Anterior cingulate cortex (tissue), 58 donors: ENCODE measurements at places on chromosomes 16 and 17.

GRCh38 chr16:84022644-84023043 lies 20.0 kb downstream of the SLC38A8 start:
- no peak for DNase-seq

GRCh38 chr16:80672379-80672778 lies 131.6 kb downstream of the DYNLRB2 start:
- DNase-seq: no peak

- no peak for DNase-seq
These were observed 6.2 kb downstream of the PRCD start for GRCh38 chr17:76545918-76546555.

- no peak for DNase-seq
These were observed 47.1 kb downstream of the EPN2 start for GRCh38 chr17:19284005-19284959.

DNA sequence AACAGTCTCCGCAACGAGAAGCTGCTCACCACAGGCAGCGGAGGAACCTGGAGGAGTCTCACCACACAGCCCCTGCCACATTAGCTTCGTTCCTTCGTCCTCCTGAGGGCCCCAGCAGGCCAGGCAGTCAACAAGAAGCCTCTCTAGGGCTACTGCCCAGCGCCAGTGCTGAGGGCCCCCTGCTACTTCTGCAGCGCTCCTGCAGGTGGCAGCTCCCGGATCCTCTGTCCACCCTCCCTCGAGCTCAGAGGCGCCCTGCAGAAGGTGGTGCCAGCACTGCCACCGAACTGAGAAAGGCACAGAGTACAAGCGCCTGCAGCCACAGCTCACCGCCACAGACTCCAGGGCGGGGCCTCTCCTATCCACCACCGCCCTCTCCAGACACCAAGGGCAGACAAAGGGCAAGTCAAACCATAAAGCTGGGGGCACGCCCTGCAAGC lies 27.3 kb downstream of the KDM8 start:
- DNase-seq: no peak

- DNase-seq: no peak
These were observed 57.6 kb upstream of the KSR1 start for GRCh38 chr17:27398691-27399090.

- DNase-seq: no peak
These were observed 7.5 kb upstream of the OR1F1 start for GRCh38 chr16:3180445-3180878.

DNA sequence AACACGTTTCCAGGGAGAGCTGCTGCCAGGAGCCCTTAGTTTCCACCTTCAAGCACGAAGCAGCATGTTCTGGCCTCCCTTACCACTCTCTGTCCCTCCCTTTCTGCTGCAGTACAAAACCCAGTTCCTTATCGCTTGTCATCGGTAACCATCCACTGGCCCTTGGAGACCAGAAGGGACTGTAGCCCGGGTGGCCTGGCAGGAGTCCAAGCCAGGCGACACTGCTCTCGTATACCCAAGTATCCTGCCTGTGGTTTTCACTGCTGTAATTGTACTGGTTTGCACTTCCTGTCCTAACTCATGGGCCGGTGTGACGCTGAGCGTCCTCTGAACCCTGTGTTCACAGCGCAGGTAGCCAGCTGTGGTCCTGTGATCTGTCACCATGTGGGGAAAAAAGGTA lies 81.1 kb downstream of the MAF start:
- no peak for DNase-seq

- DNase-seq: no peak
These were observed 12.9 kb downstream of the TMEM98 start for GRCh38 chr17:32940706-32941390.

DNA sequence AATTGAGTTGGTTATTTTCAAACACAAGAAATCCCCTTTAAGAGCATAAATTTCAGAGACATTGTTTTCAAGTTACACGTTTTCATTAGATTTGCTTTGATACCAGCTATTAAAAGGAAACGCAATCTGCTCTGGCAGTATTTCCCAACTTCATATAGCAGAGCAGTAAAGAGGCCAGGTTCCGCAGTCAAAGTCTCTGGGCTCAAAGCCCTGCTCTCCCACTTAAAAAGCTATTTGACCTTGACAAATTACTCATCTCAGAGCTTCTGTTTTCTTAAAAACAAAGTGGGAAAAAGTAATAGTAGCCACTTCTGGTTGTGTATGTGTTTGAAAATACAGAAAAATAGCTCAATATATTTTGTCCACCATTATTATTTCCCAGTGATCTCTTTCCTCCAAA lies 89.7 kb upstream of the CDYL2 start:
- no peak for DNase-seq

- no peak for DNase-seq
These were observed 344.5 kb upstream of the EEF2KMT start for GRCh38 chr16:5442054-5442453.

DNA sequence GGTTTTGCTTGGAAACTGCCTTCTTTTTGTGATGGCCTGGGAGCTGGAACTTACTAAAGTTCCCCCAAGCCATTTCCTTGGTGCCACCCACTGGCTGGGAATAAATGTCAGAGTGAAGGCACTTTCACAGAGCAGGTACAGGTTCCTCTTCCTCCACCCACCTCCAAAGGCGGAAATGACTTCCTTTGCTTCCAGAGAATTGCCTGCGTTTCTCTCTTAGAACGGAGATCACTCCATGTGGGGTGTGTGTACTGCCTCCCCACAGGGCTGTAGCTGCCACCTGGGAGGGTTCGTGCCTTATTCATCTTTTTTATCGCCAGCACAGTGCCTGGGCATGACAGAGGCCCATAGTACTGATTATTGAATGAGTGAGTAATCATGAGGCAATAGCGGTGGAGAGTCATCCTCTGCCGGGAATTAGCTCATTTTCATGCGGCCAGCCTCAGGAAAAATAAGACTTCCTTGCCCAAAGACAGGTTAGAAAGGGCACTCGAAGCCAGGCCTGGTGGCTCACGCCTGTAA lies 32.2 kb upstream of the HAS3 start:
- no peak for DNase-seq

- DNase-seq: peak; percentile 7
These were observed 834 bp downstream of the FLYWCH1 start for GRCh38 chr16:2912330-2913199.

DNA sequence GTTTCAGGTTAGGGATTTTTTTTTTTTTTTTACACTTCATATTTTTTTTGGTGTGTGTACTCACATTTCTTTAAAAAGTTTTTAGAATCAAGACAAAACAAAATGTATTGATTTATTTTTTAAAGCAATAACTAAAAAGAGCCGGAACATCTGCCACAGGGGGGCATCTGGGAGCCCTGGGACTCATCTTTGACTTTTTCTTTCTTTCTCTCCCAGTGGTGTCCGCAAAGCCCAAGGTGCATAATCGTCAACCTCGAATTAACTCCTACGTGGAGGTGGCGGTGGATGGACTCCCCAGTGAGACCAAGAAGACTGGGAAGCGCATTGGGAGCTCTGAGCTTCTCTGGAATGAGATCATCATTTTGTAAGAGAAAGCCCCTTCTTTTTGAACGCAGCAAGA lies 36.3 kb downstream of the WWP2 start:
- DNase-seq: peak; percentile 9

DNA sequence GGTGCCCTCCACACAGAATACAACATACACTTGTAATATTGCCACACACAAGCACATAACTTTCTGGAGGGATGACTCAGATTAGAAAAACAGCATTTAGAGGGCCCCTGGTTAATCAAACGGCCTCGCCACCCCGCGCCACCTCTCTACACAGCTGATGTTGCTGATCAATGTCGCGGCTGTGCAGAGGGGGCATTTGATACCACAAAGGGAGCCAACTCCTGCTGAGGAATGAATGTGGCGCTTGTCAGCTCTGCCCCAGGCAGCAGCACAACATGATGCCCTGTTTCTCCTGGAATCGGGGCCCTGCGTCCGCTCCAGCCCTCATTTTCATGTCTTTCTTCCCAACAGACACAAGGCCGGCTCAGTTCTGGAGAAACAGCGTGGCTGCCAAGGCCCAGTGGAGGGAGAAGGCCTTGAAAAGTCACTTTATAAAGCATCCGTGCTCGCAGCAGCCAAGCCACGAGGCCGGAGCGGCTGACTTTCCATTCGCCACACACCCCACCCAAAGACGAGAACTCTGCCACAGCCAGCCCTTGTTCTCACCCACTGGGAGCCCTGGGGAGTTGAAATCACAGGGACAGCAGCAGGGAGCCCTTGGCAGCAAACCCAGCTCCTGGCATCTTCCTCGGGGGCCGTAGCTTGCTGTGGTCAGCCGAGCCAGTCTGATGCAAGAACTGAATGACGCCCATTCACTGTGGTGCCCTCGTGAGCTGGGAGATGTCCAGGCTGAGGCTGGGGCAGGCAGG lies 65.6 kb downstream of the XYLT1 start:
- DNase-seq: peak; percentile 91

DNA sequence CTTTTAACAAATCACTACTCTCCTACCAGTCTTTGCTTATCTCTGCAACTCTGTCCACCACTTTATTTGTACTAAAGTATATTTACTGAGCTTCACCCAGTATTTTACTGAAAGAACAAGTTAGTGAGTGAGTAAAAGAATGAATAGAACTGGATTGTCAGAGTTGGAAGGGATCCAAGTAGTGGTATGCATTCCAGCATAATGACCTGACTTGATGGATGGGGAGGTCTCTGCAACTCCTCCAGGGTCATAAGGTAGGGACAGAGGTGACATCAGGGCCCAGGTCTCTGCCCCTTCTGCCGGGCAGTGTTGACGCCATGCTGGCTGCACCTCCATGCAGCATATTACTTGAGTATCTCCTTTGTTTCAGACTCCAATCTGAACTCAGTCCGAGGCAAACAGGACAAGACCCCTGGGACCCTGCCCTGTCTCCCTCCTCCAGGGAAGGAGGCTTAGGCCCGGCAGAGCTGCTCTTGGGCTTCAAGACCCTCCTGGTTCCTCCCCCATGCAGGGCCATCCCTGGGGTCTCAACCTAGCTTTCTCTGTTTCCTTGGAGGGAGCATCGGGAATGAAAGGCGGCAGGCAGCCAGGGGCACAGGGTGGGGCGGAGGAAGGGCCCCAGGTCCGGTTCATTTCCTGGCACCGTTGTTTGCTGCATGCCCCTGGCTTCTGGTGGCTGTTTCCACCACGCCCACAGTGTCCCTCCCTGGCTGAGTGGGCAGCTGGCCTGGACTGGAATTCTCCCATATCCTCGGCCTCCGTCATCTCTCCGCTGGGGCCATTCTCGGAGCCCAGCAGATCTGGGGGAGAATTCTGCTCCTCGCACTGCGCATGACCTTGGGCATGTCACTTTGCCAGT lies 12.4 kb upstream of the ITGA3 start:
- DNase-seq: no peak

- DNase-seq: no peak
These were observed 18.7 kb upstream of the MEOX1 start for GRCh38 chr17:43680461-43680860.

GRCh38 chr17:27550974-27551505 lies 79.9 kb upstream of the LGALS9 start:
- no peak for DNase-seq

- DNase-seq: no peak
These were observed 31.7 kb upstream of the CFAP20 start for GRCh38 chr16:58160855-58161254.

DNA sequence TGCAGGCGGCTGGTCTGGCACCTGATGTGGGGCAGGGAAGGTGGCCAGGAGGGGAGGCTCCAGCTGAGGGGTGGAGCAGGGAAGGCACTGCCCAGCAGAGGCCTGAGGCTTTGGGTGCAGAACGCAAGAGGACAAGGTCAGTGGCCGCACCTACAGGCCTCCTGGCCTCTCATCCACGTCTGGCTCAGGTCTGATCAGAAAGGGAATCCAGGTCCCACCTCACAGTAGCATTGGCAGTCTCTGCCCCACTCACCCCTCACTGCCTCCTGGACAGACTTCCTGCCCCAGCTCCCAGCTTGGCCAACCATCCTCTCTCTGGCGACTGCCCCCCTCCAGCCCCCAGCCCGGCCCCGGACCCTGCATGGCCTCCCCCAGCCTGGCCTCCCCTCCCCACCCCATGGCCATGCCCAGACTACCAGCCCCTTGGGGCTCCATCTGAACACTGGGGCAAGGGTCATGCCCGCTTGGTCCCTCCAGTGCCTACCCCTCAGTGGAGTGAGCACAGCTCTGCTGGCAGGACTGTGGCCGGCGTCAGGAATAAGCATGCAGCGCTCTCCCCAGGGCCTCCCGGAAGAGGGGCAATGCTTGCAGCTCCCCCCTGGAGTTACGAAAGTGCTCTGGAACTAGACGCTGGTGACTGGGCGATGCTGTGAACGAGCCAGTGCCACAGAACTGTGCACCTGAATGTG lies 4.6 kb downstream of the UTS2R start:
- DNase-seq: no peak

DNA sequence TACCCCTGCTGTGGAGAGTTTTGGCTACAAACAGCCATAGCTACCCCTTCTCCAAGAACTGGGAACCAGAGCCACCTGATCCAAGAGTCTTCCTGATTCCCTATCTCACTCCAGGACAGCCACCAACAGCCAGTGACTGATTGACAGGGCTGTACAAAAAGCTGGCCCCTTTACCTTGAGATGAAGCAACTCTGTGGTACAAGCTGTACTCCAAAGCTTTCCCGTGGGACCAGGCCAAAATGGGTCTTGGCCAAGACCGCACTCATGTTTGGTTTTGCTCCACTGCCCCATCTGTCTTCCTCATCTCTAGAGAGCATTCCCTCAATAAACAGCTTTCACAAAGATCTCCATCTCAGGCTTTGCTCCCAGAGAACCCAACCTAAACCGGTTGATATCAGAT lies 43.6 kb downstream of the RNF157 start:
- DNase-seq: no peak

GRCh38 chr17:38379448-38379847 lies 27.8 kb downstream of the SOCS7 start:
- DNase-seq: no peak

- DNase-seq: no peak
These were observed 113.5 kb downstream of the MAP2K6 start for GRCh38 chr17:69528035-69528434.

GRCh38 chr17:59439741-59440211 lies 108.3 kb downstream of the YPEL2 start:
- DNase-seq: no peak

GRCh38 chr16:50613281-50613963 lies 65.2 kb downstream of the NKD1 start:
- DNase-seq: no peak

GRCh38 chr17:36004594-36005108 lies 3.3 kb upstream of the CCL15 start:
- no peak for DNase-seq

DNA sequence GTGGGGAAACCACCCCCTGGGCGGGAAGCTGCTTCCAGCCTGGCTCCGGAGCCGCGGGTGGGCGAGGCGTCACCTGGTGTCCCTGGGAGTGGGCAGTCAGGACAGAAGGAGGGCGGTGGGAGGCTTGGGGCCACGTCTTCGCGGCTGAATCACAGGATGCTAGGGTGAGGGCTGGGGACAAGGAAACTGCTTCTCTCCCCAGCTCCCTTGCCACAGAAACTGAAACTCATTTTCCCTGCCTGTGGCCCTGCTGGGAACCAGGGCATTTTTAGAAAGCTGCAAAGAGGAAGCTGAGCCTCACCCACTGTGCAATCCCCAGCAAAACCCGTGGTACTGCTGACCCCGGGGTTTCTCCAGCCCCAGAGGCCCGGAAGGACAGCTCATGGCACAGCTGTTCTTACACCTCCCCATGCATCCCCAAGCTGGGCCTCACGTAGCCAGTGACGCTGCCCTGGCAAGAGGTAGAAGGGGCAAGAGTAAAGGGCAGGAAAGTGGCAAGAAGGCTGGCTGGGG lies 8.2 kb downstream of the RHBDF2 start:
- no peak for DNase-seq
